SJCRH30 (cell line): ENCODE measurements at places on chromosomes 12 and 14. TPM values are rescaled to one million over a fixed set of nuclear protein-coding genes. Genes with fewer than 3 reads are reported as not detected.

CSRP2 gene
- total RNA-seq: 129 and 131 TPM in 2 replicates

MYO1A gene
- 0.02 TPM in 1 of 2 replicates, not detected in the other for total RNA-seq

PMCH gene
- not detected in 2 replicates for total RNA-seq

RNF10 gene
- total RNA-seq: 43.9 and 48.5 TPM in 2 replicates

GALNT8 gene
- 0.10 TPM in 1 of 2 replicates, not detected in the other for total RNA-seq
